ENCODE measurements at places on chromosomes 5 and 9.

DNA sequence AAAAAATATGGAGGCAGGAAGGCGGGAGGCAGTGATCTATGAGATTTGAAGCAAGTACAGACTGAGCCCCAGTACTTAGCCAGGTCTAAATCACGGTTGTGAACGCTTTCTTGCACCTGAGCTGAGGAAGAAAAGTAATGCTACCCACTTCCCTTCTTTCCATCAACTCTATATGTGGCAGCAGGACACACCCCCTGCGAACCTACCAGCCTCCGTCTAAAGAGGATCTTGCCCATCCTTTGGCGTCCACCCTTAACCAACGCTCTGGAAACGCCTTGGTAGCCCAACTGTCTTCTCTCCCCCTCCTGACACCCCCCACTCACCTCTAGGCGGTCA lies 545 bp downstream of the HMGCS1 start:
- DNase-seq = no peak

- DNase-seq = no peak
These were observed 20.0 kb downstream of the ERAP2 start for GRCh38 chr5:96896276-96896675.

GRCh38 chr5:79081779-79082178 lies 12.2 kb downstream of the BHMT2 start:
- no peak for DNase-seq

DNA sequence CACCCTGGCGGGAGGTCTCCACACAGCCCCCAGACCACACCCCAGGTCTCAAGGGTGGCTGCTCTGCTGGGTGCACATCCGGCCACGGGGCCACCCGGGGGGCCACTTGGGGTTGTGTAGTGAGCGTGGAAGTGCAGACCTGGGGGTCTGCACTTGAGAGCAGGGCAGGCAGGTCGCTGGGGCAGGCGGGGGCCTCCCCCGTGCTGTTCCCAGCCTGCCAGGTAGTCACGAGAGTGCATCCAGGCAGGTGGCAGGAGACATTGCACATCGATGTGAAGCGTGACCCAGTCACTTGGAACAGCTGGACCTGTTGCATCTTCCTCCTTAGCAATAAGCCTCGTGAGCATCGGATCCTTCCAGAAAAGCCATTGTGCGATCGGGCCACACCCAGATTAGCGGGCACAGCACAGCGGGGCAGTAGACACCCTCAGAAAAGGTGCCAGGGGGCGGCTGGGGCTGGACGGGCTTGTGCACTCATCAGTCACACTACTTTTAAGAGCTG lies 4.8 kb upstream of the ENTPD8 start:
- DNase-seq = no peak

DNA sequence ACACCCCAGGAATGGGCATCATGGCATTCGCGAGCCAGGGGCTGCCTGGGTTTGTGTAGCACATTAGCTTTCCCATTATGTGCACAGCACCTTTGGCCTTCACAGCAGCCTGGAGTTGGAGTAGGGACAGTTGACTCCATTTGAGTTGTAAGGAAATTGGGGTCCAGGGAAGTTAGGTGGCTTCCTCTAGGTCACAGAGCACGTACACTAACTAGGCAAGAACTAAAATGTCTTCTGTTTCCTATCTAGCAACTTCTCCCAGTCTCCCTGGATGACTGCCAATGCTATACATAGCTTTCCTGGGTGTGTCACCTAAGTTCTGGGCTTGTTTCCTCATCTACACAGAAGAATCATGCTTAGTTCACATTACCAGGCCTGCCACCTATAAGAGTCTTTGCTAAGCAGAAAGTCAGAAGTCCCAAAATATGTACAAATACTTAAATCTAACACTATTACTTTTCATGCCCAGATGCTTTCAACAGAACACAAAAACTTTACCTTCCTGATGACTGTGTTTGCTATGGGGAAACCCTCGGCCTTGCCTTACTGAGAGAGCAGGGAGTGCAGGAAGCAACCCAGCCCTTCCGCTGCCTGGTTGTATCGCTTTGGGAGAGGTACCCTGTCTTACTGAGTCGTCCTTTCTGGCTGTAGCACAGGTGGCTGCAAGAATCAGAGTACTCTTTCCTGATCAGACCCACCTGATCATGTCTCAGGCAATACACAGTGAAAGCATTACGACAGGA lies 12.0 kb downstream of the MACROH2A1 start:
- no peak for DNase-seq

DNA sequence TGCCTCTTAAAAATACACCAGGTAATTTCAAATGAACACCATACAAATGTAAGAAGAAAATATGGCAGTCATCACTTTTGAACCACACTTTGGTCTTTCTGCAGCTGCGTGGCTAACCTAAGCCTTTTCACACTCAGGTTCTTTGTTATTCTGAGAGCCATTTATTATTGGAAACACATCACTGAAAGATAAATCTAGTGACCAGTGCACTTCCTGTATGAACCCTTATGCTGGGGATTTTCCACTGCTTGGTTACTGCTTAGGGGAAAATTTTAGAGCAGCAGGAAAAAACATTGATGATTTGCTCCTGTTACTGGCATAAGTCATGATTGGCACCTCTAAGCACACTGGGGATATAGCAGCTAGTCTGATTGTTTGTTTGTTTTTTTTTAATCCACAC lies 58.6 kb upstream of the RANBP3L start:
- no peak for DNase-seq

DNA sequence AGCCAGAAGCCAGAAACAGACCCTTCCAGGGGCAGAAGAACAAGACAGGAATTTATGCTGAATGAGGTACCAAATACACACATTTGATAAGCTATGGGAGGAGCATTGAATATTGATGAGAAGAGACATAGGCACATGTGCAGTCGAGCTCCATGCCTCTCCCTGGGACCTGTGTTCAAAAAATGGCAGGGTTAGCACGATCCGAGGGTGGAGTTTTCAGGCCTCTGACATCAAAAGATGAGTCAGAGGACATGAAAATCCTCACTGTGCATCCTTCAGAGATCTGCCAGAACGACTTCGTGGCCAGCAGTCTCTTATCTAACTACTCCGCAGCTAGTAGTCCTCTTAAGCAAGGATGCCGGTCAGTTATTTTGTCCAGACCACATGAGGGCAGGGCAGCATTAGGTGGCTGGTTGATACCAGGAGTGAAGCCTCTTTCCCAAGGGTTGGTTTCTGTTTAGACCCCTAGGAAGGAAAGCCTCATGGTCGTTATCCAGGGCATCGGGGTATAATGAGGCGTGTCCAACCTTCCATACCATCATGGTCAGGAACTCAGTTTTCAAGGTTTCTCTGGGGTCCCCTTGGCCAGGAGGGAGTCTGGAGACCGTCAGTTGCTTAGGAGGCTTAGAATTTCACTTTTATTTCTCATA lies 11.6 kb upstream of the CMBL start:
- DNase-seq = no peak

DNA sequence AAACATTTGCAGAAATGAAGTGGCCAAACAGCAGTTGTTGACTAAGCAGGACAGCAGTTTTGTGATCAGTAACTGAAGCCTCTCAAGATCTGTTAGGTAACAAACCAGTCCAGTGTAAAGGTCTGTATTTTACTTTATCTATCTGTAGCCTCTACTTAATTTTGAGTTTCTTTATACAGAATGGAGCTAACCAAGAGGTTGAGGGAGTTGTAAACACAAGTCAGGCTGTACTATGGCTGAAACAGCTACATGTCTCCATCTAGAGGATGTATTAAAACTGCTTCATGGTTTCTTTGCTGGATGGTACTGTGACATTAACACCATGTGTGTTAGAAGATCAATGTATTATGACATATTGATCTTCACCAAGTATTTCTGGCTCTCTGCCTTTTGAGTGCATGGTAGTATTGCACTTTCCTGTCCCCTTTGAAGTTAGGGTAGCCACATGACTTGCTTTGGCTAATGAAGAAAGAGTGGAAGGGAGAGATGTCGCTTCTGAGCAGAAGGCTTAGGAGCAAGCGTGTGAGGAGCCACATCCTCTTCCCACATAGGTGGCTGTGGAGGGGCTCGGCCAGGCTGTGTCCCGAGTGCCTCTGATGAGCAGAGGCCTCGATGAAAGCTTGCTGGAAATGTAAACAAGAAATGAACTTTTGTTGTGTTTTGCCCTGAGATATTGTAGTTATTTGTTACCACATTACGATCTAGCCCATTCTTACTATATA lies 105.6 kb upstream of the PCA3 start:
- DNase-seq = peak; percentile 61

DNA sequence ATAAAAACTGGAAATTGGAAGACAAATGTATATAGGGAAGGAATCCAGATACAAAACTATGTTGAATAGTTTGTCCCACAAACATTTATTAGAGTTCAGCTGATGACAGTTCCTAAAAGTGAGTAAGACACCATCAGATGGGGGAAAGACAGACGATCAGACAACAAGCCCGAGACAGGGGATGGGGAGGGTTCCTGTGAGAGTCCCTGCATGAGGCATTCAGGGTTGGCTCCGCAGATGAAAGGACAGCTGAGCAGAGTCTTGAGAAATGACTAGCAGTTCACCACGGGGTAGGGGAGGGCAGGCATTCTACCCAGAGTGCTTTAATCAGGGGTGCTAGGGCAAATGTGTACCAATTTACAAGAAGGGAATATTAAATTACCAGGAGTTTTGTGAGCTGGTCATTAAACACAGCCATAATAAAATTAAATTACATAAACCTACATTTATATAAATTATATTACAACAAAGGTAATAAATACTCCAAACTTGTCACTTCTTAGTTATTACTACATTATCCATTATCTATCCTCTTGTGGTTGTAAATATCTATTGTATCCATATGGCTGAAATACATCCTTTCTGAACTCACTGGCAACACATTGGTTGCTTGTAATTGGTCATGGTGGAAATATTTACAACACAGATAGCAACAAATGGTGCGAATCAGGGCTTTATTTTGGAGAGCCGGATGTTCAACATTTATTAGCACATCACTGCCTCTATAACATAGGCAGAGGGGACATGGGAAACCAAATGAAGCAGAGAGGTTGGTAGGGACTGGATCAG lies 27.8 kb downstream of the TNFSF15 start:
- no peak for DNase-seq

- no peak for DNase-seq
These were observed 432.2 kb downstream of the PIK3R1 start for GRCh38 chr5:68647743-68648142.

GRCh38 chr5:174056064-174056847 lies 10.8 kb downstream of the NSG2 start:
- no peak for DNase-seq

- no peak for DNase-seq
These were observed 1187.1 kb upstream of the WWC1 start for GRCh38 chr5:167104351-167104750.

DNA sequence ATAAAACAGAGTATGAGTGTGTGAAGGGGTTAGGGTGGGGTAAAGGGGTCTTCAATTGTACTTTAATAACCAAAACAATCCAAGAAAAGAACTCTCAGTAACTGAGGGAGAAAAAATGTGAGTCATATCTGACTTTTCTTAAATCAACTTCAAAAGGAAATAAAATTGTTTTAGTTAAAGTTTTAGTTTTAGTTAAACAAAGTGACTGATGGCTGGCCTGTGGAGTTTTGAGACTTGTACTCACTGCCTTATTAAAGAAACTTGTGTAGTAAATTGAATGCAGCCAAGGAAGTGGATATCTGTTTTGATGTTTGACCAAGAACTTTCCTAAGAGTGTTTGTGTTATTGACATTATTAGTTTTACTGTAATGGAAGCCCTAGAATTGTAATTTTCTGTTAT lies 2032.6 kb downstream of the MAT2B start:
- no peak for DNase-seq

DNA sequence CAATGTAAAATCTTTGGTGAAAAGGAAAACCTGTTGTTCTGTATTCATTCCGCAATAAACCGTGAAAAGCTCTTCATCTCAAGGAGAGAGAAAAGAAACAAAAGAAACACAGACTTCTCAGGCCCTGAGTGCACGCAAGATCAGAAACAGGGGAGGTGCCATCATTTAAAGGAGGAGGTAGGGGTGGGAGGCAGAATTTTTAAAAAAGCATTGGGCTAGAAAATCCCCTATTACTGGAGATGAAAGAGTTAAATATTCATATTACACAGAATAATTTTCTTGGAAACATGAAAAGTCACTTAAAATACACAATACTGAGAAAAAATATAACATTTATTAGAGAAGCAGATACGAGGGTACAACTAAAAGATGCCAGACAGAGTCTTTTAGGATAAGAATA lies 56.3 kb downstream of the USP20 start:
- no peak for DNase-seq

DNA sequence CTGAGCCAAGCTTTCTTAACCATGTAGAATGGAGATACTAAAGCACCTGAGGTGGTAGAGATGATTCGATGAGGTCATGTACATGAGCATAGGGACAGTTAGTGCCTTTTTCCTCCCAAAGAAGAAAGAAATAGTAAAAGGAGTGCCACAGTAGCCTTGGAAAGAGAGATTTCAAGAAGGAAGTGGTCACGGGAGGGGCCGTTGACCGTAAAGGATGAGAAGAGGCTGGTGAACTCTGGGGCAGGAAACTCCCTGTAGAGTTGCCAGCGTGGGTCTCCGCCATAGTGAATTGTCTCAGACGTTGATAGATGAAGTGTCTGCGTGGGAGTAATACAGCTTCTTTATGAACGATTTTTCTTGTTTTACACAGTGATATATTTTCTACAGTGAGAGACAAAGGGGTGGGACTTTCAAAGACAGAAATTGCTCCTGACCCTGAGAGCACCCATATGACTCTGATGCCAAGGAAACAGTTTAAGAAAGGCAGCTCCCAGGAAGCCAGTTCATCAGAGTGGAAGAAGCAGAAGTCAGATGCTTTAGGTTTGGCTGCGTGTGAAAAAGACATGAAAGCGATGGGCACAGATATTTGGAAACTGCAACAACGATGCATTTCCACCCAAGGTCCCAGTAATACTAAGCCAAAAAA lies 41.3 kb downstream of the UGCG start:
- DNase-seq = no peak
